ENCODE measurements at places on chromosomes 2 and 18.

DNA sequence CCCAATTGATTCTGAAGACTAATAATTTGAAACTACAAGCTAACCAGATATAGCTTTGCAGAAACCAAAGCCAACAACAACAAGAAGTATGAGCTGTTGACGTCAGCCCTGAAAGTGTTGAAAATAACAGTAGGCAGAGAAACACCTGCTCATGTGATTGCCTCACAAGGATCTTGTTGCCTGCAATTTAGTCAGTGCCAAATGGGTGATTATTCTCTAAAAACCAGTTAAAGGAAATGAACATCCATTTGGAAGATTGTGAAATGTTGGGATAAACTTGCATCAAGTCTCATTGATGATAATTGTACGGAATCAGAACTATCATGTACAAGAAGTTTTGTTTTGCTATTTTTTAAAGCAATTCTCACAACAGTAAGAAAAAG, 2.8 kb downstream of the CYTIP start:
- no peak for DNase-seq

DNA sequence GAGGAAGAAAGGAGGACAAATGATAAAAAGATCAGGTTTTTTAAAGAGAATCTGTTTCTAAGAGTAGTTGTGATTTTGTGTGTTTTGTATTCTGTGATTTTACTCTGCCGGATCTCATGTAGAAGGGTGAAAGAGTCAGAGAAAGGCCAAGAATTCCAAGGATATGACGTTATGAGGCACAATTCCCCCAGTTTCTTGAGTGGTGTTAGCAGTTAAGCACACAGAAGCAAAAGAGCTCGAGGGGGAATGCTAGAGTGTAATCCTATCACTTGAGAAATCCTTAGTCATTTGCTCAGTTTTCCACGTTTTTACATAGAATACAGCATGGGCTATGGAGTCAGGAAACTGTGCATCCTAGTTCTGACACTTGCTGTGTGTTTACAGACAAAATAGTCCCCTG, 34.8 kb downstream of the METTL4 start:
- DNase-seq, result no peak

GRCh38 chr2:36277881-36278523, 77.6 kb upstream of the CRIM1 start:
- no peak for DNase-seq

DNA sequence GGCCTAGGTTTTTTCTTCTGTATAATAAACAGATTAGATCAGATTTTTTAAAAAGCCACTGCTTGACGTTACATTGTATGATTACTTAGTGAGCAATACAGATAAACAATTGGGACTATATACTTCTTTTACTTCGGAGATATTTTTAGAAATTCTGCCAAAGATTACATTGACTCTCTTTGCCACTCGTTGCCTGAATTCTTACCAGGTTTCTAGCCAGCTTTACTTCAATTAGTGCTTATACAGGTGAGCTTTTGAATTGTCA, 156.6 kb downstream of the HAUS1 start:
- DNase-seq, result no peak

DNA sequence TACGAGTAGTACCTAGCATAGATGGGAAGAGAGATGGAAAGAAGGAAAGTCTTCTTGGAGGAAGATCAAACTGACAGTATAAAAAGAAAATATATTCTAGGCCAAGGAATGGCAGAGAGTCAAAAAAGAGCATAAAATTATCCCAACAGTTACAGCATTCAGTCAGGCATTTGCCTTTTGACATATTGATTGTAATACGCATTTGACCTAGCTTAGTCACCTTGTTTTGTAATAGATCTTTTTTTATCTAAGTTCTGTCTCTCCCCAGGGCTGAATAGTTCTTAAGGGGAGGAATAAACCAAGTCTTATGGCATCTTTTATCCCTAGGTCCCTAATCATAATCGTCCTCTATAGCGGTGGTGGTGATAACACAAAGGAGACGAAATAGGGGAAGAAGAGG, 657.3 kb upstream of the PIK3C3 start:
- DNase-seq, result no peak

GRCh38 chr2:216554286-216554685, 55.6 kb downstream of the RPL37A start:
- DNase-seq, result no peak

GRCh38 chr2:28370354-28370753, 22.3 kb upstream of the FOSL2 start:
- no peak for DNase-seq

- no peak for DNase-seq
Observed at GRCh38 chr2:37555457-37555856, 116.0 kb downstream of the CDC42EP3 start.

- DNase-seq, result no peak
Observed at GRCh38 chr2:163554864-163555263, 180.9 kb downstream of the FIGN start.

GRCh38 chr2:47033102-47033880, 117.7 kb upstream of the MCFD2 start:
- DNase-seq, result no peak

DNA sequence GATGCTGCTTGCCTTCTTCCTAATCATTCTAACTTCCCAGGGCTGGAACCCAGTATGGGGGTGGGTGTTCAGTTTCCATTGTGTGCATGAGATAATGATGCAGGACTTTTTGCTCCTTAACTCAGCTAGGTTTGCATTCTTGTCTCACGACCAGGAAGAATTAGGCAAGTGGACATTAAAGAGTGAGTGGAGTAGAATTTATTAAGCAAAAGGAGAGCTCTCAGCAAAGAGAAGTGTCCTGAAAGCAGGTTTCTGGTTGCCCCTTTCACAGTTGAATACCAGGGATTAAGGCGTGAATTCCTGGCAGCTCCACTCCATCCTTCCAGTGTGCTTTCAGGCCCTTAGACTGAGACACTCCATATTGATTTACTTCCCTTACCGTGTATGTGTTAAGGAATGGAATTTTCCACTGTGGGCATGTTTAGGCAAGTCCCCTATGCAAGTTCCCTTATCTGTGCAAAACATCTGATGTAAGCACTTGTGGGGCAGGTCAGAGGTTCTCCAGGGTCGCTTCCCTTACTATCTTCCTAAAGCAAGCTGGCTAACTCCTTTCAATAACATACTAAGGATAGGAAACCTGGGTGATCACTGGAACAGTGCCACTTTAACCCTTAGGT, 126.5 kb downstream of the GPR39 start:
- no peak for DNase-seq

GRCh38 chr2:191029280-191029950, 15.4 kb upstream of the STAT1 start:
- no peak for DNase-seq

DNA sequence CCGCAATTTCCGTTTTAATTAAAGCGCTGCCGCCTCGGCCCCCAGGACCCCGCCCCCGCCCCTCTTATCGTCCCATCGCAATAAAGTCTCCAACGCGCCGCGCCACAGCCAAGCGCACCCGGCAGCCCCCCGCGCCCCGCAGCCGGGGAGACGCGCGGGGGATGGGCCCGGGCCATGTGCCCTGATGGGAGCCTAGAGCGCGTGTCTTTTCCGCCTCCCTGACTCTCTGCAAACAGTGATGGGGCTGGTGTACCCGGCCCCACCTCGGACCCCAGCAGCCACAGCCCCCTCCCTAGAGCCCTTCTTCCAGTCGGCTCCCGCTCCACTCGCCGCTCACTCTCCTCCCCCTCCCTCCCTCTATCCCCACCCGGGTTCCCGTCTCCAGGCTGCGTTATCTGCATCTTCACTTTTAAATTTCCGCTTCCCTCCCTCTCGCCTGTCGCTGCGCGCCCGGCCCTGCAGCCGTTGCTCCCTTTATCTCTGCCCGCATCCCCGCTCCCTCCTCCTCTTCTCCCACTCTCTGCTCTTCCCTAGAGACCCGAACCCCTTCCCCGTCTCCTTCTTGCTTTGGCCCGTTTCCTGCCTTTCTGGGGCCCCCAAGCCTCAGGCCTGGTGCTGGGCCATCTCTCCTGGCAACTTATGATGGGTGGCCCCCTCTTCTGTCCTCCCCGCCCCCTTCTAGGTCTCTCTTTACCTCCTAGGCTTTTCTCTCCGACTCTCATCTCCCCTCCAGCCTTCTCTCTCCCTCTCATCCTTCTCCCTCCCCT, 524 bp upstream of the FEV start:
- no peak for DNase-seq

GRCh38 chr18:21406116-21406515, 164.1 kb downstream of the GREB1L start:
- DNase-seq, result no peak

DNA sequence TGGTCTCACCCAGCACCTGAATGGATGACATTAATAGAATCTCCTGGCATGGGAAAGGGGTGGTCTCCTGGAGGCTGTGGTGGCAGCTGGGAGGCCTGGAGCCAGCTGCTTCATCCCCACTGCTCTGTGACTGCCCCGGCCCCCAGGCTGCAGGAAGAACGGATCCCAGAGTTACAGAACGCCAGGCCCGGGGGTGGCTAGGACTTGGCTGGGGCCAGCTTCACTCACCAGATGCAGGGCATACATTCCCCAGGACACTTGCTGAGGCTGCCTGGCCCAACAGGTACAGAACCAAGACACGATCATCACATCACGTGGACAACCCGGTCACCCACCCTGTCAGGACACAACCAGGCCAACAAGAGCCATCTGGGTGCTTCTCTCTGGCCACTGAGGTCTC, 178.6 kb upstream of the SALL3 start:
- DNase-seq, result no peak

- DNase-seq, result no peak
Observed at GRCh38 chr2:234957834-234958135, 6.0 kb downstream of the SH3BP4 start.

- no peak for DNase-seq
Observed at GRCh38 chr2:30334762-30335363, 103.5 kb downstream of the LBH start.

DNA sequence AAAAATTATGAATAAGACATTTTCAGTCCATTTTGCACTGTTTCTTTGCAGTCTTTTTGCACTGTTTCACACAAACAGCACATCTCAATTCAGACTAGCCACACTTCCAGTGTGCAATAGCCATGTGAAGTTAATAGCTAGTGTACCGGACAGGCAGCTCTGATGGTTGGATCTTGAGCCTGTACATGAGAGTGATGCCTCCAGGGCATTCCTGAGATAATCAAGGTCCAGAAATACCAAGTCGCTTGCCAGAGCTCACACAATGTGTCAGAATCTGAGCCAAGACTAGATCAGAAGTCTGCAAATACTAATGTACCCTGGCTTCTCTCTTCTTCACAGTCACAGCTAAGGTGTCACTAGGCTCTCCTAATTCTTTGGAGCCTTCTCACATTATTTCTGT, 180.2 kb downstream of the OSR1 start:
- DNase-seq, result no peak

DNA sequence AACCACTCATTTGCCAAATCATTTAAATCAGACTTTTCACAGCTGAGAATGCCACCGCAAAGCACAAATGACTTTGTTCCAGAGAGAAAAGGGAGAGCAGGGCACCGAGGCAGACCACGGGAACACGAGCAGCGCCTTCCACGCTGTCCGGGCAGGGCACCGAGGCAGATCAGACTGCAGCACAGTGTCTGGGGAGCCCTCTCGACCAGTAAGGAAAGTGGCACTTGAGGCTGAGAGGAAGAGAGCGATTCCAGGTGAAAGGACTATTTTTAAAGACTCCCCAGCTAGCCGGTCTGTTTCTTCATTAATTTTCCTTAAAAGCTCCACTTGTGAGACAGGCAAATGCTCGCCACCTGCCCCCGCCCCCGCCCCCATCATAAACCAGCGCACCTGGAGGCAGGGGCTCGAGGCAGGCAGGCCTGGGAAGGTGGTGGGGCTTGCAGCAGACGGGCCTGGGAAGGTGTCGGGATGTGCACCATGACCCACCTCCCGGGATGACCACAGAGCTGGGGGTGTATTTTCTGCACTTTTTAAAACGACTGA, 80.9 kb upstream of the CTDP1 start:
- no peak for DNase-seq

GRCh38 chr2:112579241-112579640, 5.2 kb upstream of the CHCHD5 start:
- DNase-seq, result no peak

GRCh38 chr2:135709992-135710391, 31.7 kb upstream of the UBXN4 start:
- peak; percentile 64 for DNase-seq

- no peak for DNase-seq
Observed at GRCh38 chr2:95274291-95275150, at the start of gene PROM2. TSS of gene PROM2 (plus strand) at chr2:95274449. CDS start at chr2:95274586, 137 bp downstream.

- no peak for DNase-seq
Observed at GRCh38 chr2:9805435-9806297, 37.6 kb upstream of the TAF1B start.

DNA sequence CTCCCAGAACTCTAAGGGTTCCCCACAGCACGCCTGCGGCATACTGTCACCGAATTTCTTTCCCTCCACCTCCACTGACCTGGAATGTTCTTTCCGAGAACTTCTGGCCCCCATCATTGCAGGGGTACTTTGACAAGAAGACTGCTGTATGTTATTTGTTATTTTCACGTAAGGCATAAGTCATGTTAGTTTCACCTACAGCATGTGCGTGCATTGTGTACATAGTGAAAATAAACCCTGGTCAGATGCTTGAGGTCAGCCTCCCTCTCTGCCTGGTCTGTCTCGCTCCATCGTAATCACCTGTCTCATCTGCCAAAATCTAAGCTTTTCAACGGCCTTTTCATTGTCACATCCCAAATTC, 4.1 kb downstream of the ABCG8 start:
- no peak for DNase-seq

DNA sequence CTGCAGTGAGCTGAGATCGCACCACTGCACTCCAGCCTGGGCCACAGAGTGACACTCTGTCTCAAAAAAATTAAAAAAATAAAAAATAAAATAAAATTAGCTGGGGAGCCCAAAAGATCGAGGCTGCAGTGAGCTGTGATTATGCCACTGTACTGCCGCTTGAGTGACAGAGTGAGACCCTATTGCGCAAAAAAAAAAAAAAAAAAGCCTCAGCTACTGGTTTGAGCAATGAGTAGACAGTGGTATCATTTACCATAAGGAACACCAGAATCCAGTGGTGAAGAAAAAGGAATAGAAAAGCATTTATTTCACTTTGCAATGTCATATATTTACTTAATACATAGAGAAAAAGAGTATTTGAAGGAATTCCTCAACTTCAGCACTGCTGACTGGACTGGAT, 3.0 kb downstream of the SAP130 start:
- no peak for DNase-seq

- DNase-seq, result no peak
Observed at GRCh38 chr2:238483656-238484055, 56.9 kb downstream of the ASB1 start.

DNA sequence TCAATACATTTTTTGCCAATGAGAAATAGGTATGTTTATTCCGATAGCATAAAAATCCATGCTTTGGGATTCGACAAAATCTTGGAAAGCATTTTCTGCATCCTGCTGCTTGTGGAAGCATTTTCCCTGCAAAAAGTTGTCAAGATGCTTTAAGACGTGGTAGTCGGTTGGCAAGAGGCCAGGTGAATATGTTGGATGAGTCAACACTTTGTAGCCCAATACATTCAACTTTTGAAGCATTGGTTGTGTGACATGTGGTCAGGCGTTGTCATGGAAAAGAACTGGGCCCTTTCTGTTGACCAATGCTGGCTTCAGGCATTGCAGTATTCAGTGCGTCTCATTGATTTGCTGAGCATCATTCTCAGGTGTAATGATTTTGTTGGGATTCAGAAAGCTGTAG, 764.5 kb downstream of the TRIB2 start:
- DNase-seq, result no peak

GRCh38 chr2:71933467-71934319, 214.0 kb downstream of the CYP26B1 start:
- DNase-seq, result no peak
